ENCODE measurements at places on chromosomes 12 and 14. TPM values are rescaled to one million over a fixed set of nuclear protein-coding genes. Genes with fewer than 3 reads are reported as not detected.

Gene LGR5
- total RNA-seq, result 2.7 TPM

Gene FAM90A1
- not detected for total RNA-seq

Gene CDH24
- total RNA-seq, result 5.4 TPM

Gene LPAR5
- 7.4 TPM for total RNA-seq

Gene FGF6
- total RNA-seq, result not detected

- DNase-seq, result no peak
Measured at GRCh38 chr14:103740991-103741689, 25.5 kb downstream of the ZFYVE21 start.

DNA sequence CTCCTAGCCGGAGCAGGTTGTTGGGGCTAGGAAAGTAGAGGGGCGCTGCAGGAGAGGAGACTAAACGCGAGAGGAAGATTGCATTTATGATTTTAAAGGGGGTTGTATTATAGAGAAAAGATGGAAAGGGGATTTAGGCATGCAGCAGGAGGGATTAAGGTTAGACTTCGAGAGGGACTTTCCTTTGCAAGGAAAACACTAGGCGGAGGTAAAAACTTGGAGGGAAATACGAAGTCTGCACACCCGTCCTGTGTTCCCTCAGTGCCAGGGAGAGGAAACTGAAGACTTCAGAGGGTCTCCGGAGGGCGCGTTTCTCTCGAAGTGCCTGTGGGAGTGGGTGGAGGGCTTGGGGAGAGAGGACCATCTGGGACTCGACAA is 420 bp upstream of the PPP1R1A start:
- no peak for DNase-seq

DNA sequence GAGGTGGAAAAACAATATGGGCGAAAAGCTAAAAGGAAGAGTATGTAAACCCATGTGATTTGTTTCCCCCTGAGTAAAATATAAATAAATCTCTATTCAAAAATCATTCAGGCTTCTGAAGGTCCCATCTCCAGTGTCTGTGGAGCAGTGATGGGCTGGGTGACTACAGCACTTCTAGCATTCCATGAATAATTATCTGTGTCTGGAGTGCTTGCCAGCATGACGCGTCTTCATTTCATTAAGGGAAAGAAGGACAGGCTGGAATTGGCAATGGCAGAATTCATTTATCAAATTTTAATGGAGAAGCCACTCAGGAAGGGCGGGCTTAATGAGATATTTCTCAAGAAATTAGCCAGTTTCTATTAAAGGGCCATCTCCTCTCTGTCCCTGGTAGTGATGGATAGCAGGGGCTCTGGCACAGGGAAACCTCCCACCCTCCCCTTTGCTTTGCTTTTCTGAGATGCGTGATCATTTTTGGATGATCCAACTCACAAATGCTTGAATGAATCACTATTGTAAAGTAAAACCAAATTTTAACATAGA is 916.3 kb upstream of the SEL1L start:
- DNase-seq, result no peak

GRCh38 chr14:30410986-30411385 is 148.0 kb upstream of the G2E3 start:
- no peak for DNase-seq

GRCh38 chr14:74615735-74616134 is 3.7 kb upstream of the LTBP2 start:
- DNase-seq, result no peak

DNA sequence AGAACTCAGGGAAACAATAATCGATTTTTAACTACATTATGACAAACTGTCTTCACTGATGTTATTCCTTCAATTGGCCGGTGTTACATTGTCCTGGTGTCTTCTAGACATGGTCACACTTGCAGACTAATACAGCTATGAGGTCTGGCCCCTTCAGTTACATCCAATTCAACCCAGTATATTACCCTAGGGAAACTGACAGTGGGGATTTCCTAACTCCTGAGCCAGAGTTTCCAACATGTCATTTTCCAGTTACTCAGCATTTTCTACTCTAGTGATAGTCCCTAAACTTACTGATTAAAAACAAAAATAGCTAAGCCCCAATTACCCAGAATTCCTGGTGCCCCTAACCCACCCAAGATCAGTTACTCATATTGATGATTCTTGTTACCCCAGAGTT is 21.1 kb downstream of the IFNG start:
- DNase-seq, result no peak

- no peak for DNase-seq
Measured at GRCh38 chr12:109191621-109192250, 75.3 kb downstream of the ACACB start.

- no peak for DNase-seq
Measured at GRCh38 chr12:2933586-2933985, 25.6 kb upstream of the TEAD4 start.

GRCh38 chr12:131192951-131193350 is 239.2 kb downstream of the ADGRD1 start:
- no peak for DNase-seq

DNA sequence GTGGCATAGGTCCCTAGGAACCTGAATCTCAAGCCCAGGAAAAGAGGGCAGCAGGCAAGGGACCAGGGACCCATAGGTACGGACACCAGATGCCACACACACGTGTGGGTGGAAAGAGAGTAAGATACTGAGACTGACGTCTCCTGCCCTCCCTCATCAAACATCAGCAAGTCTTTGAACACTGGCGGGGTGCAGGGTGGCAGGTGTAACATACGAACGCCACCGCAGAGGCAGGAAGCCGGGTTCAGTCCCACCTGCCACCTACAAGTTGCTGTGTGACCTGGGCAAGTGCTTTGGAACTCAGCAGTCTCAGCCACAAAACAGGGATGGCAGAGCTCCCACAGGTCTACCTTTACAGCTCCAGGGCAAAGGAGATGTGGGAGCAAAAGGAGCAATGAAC is 11.1 kb downstream of the ACTN1 start:
- no peak for DNase-seq

DNA sequence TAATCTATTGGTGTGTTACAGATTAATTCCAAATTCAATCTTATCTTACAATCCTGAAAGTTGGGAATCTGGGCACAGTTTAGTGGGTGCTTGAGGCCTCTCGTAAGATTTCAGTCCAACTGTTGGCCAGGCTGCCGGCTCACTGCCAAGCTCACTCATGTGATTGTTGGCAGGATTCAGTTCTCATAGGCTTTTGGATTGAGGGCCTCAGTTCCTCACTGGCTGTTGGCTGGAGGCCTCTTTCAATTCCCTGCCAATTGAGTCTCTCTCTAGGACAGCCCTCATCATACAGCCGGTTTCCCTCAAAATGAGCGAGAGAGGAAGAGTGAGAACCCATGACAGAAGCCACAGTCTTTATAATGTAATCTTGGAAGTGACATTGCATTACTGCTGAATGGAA is 123.5 kb upstream of the FBXO33 start:
- no peak for DNase-seq

DNA sequence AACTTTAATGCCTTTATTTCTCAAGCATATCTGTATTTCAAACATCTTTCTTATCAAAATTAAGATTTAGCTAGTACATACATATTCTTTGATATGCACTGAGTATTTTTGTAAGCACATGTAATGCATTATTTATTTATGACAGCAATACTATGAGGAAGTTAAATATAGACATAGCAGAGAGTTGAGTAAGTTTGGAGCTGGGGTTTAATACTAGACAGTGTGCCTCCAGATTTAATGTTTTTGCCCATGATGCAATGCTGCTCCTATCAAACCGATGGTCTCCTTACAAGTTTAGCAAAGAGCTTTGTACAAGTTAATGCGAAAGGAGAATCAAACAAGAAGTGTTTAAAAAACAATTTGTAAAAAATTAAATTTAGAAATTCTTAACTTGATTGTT is 826.6 kb upstream of the MGAT4C start:
- no peak for DNase-seq

DNA sequence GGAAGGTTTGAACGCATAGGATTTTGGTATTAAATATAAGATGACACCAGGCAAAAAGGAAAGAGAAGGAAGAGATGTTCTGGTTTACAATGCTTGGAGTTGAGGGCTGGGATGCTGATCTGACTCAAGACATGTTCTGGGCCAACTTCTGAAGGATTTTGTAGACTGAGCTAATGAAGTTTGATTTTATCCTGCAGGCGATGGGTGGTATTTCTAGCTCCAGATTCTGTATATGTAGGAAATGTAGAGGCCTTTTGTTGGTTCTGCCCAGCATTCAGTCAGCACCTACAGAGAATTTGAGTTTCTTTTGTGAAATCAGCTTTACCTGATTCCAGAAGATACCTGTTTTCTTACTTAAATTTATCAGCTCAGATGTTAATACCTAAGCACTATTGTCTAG is 48.2 kb downstream of the VEZT start:
- no peak for DNase-seq

- DNase-seq, result no peak
Measured at GRCh38 chr12:68786929-68787328, 21.0 kb upstream of the MDM2 start.
